ENCODE measurements at places on chromosomes 7 and 10. TPM values are rescaled to one million over a fixed set of nuclear protein-coding genes. Genes with fewer than 3 reads are reported as not detected.

METTL27 gene
- 0.41 TPM for total RNA-seq

GRCh38 chr7:16515785-16516685, 10.6 kb upstream of the LRRC72 start:
- DNase-seq = no peak

DNA sequence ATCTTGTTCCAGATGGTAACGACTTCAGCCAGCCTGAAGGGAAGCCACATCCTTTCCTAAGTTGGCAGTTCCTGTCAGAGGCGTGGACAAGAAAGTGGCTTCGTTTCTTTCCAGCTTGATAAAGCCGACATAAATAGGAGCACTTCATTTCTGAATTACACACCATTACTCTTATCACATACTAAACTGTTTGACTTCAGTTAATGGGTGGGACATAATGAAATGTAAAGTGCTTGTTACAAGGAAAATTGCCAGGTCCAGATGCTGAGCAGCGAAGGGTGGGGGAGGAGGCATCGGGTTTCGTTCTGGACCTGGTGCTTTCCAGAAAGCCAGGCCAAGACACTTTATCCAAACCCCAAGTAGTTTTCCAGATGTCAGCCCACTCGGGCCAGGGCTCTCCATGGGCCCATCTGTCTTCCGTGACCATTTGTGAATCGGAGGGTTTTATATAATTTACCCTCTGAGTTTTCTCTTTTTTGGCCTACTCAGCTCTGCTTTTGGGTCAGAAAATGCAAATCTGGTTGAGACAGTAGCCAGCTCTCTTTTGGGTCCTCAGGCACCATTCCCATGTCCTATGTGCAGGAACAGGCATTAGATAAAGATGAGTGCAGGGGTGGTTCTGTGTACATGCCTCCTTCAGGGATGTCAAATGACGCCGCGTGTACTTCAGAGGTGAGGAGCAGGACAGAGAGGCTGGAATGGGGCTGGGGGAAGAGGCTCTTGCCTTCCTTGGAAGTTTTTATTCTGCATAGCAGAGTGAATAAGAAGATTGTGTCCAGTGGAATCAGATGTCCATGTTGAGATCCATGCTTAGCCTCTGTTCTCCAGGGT, 90.2 kb downstream of the TACC2 start:
- DNase-seq = no peak

OPN1SW gene
- not detected for total RNA-seq

All from frontal cortex (tissue), 4 donors.